WTC11 (cell line): ENCODE measurements at places on chromosomes 3 and 15.

GRCh38 chr3:61080737-61081445, 170.4 kb downstream of the FHIT start:
- H3K4me3 ChIP-seq: no peak overlapping the region
- DNase-seq: no peak
- H3K36me3 ChIP-seq: no peaks in the 10 kb centered on the region
- H3K27ac ChIP-seq: peak overlapping the region; percentile 69

DNA sequence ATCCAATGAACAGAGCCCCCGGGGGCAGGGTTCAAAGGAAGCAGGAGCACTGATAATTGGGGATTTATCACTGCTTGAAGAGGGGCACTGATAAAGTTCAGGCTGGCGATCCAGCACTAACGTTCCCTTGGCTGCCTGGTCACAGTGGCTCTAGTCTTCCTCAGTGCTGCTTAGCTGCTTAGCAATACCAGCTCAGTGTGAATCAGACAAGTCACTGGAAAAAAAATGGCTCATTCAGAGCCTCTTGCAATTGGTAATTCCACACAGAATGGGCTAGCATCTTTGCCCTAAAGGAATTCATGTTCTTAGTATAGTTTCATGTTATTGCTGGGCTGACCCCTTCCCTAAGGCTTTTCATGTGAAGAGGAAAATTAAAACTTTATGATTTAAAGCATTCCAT, 95.7 kb upstream of the SLC2A2 start:
- H3K4me3 ChIP-seq: no peak overlapping the region
- H3K27me3 ChIP-seq: peaks cover 5% of the 10 kb centered on the region

DNA sequence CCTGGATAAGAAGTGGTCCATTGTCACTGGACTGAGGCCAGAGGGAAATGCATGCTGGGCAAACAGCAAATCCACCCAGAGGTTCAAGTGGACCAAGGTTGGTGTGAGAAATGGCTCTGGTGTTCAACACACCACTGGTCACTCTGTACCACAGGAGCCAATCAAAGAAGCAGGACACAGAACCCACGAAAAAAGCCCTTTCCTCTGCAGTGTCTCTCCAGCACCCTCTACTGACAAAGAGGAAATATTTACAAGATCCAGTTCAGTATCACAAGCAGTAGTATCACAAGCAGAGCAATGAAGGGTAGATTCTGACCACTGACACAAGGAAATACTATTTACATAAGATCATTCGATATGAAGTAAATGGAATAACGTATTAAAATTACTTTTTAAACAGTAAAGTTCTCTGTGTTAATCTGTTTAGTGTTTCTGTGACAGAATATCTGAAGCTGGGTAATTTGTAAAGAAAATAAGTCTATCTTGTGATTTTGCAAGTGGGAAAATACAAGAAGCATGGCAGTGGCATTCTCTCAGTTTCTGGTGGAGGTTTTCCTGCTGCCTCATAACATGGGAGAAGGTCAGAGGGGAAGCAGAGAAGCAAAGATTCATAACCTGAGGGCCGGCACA, 390.7 kb downstream of the EFHB start:
- H3K27me3 ChIP-seq: no peaks in the 10 kb centered on the region
- no peak overlapping the region for H3K27ac ChIP-seq
- no peaks in the 10 kb centered on the region for H3K36me3 ChIP-seq
- H3K4me1 ChIP-seq: no peaks in the 10 kb centered on the region

GRCh38 chr3:46651084-46651483, 38.8 kb downstream of the FAM240A start:
- H3K27ac ChIP-seq: no peak overlapping the region
- H3K27me3 ChIP-seq: no peaks in the 10 kb centered on the region
- H3K4me3 ChIP-seq: no peak overlapping the region
- no peak for DNase-seq
- H3K4me1 ChIP-seq: peaks cover 8% of the 10 kb centered on the region
- peaks cover 12% of the 10 kb centered on the region for H3K36me3 ChIP-seq

DNA sequence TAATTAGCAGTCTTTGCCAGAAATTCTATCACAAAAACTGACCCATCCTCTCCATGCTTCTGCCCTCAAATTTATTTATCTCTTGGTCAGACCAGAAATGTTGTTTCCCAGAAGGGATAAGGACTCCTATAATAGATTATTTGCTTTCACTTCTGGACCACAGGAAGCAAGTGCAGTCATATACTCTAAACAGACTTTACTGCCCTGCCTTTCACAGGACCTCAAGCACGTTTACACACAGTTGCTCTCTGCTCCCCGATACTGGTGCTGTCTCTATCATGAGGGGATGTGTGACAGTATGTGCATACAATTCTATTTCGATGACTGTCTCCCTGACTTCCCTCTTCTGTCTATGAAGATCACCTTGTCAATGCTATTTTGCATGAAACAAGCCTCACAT, 205.5 kb upstream of the TGFBR2 start:
- H3K27ac ChIP-seq: peak overlapping the region; percentile 21; the same call in 1 of the 2 replicates
- H3K4me3 ChIP-seq: no peak overlapping the region
